Thymus (tissue), 14 donors: ENCODE measurements at places on chromosomes 2 and 18. TPM values are rescaled to one million over a fixed set of nuclear protein-coding genes. Genes with fewer than 3 reads are reported as not detected.

DNA sequence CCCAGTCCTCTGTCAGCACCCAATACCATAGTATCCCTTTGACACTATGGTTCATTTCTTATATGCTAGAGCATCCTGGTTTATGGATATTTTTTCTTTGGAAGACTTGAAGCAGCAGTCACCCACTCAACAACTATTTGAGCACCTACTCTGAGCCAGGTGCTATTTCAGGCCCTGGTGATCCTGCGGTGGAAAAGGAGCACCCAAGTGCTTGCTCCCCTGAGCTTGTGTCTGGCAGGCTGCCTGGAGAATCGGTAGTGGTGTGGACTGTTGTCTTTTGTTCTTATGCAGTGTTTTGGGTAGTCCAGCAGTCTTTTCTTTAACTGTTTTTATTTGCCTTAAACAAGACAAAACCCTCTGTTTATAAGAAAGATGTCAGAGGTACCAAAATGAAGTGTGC, 28.9 kb downstream of the NCK2 start:
- H3K4me3 ChIP-seq: no peak overlapping the region
- no peak for DNase-seq
- no peaks in the 10 kb centered on the region for H3K27me3 ChIP-seq

DNA sequence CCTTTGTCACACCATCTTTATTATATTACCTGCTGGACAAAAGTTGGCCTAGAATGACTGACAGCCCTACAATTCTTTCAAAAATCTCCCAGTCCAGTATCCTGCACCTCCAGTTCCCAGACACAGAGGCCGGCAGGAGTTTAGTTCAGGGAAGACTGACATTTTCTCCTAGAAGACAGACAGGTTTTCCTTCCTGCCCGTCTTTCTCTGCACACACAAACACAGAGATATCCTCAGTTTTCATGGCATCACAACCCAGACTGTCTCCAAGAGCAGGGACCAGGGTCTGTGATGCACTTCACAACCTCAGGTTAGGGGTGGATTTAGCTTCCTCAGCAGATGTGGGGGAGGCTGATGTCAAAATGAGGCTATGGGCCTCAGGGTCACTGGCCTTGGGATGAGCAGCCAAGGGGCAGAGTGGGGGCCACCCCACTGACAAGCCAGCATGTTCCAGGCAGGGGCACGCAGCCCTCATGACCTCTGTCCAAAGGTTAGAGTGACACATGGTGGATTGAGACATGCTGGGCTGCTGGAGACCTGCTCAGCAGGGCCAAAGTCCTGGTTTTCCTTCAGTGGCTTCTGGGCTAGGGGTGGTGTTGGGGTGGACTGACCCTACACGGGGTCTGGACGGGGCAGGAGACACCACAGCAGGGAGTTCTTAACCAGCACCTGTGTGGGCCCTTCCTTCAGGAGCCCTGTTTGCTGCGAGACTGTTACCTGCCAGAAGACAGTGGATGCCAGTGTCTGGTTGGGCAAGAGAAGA, 70.5 kb downstream of the SFXN5 start:
- H3K27ac ChIP-seq: no peak overlapping the region
- H3K36me3 ChIP-seq: no peaks in the 10 kb centered on the region
- no peaks in the 10 kb centered on the region for H3K4me1 ChIP-seq
- H3K4me3 ChIP-seq: no peak overlapping the region
- DNase-seq: no peak

DNA sequence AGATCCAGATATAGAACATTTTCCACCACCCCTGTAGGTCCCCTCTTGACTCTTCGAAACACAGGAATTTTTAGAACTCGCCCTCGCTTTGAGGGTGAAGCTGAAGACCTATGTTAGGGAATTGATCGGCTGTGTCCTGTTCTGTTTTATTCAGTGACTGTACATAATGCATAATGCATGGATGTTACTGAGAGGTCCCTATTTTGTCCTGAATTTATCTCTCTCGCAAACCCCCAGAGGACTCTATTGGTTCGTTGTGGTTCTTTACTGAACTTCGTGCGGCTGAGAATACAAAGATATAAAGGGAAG, 431 bp upstream of the EIF5B start:
- H3K4me1 ChIP-seq: peaks cover 4% of the 10 kb centered on the region
- DNase-seq: no peak
- no peaks in the 10 kb centered on the region for H3K27me3 ChIP-seq
- H3K36me3 ChIP-seq: peaks cover 18% of the 10 kb centered on the region
- peak overlapping the region; percentile 85 for H3K4me3 ChIP-seq

DNA sequence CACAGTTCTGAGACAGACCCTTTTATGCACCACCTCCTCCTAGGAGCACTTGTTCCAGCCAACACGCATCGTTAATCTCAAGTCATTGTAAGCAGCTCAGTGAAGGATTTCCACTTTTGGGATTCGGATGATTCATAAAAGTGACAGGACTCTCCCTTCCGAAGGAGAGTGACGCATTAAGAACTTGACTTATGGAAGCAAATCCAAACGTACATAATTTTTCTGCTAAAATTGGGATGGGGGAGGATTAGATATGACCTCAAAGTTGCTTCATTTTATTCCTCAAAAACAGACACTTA, 165.7 kb downstream of the TWIST2 start:
- no peaks in the 10 kb centered on the region for H3K36me3 ChIP-seq
- H3K4me3 ChIP-seq: no peak overlapping the region
- DNase-seq: no peak
- no peak overlapping the region for H3K27ac ChIP-seq

Gene UGT1A10
- 0.09 TPM for total RNA-seq

DNA sequence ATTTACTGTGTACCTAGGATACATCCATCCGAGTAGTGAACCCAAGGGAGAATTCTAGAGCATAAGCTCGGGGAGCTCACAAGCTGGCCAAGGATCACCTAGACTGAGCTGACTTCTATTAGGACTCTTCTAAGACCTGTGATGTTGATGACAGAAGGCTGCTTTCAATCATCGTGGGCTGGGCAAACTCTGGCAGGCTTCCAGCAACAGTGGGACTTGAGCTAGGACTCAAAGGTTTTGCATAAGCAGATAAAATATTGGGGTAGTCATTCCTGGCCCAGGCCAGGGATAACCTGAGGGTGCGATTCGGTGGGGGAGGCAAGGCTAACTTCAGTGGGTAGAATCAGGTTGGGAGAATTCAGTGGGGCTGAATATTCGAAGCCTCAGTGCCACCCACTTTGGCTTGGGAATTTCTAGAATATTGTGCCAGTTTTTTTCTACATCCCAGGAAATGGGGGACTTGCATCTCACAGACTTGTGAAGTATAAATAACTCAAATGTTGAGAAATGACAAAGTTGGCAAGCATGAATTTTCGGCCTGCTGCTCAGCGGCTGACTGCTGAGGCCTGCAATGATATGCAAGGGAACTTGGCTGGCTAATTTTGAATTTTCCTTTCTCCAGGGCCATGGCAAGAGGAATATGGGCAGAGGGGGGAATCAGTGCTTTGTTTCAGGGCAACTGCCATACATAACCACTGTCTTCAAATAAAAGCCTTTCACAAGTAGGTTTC, 274.3 kb downstream of the PRKCE start:
- no peaks in the 10 kb centered on the region for H3K36me3 ChIP-seq
- no peak overlapping the region for H3K27ac ChIP-seq
- H3K27me3 ChIP-seq: no peaks in the 10 kb centered on the region
- no peak for DNase-seq

DNA sequence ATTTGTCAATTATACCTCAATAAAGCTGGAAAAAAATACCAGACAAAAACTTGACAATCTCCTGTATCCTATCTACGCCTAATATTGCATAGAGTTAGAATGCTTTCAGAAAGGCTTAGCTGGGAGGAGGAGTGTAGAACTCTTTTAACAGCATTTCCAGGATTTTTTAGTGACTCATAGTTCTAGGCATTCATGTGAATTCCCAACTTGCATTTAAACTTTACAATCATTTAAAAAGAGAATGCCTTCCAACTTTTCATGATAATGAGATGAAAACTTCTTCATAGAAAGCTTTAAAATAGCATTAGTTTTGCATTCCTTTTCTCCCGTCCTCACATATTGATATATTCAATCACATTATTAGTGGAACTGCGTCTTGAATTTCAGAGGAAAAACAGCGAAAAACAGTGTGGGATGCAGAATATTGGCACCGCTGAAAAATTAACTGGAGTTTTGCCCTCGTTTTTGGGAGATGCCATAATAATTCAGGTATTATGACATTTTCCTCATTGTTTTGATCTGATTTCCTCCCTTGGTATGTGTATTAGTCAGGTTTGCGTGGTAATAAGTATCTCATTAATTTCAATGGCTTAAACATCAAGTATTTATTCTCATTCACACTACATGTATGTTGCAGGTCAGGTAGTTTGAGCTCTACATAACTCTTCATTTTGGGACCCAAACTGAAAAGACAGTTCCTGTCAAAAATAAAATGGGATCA, 293.2 kb upstream of the FIGN start:
- no peak for DNase-seq
- H3K4me3 ChIP-seq: no peak overlapping the region
- no peak overlapping the region for H3K27ac ChIP-seq
- H3K27me3 ChIP-seq: no peaks in the 10 kb centered on the region
- H3K36me3 ChIP-seq: no peaks in the 10 kb centered on the region

DNA sequence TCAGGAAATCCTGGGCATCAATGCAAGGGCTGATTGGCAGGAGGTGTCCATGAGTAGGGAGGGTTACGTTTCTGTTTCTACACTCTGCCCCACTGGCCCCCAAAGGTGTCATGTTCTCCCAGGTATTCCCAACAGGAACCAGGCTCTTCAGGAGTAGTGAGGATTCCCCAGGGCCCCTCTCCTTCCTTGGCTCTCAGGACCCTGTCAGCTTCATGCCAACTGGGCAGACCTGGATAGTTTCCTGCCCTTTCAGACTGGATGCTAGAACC, 480.6 kb upstream of the HS6ST1 start:
- H3K4me1 ChIP-seq: no peaks in the 10 kb centered on the region
- no peak overlapping the region for H3K4me3 ChIP-seq
- H3K36me3 ChIP-seq: no peaks in the 10 kb centered on the region
- no peak for DNase-seq
- no peak overlapping the region for H3K27ac ChIP-seq

DNA sequence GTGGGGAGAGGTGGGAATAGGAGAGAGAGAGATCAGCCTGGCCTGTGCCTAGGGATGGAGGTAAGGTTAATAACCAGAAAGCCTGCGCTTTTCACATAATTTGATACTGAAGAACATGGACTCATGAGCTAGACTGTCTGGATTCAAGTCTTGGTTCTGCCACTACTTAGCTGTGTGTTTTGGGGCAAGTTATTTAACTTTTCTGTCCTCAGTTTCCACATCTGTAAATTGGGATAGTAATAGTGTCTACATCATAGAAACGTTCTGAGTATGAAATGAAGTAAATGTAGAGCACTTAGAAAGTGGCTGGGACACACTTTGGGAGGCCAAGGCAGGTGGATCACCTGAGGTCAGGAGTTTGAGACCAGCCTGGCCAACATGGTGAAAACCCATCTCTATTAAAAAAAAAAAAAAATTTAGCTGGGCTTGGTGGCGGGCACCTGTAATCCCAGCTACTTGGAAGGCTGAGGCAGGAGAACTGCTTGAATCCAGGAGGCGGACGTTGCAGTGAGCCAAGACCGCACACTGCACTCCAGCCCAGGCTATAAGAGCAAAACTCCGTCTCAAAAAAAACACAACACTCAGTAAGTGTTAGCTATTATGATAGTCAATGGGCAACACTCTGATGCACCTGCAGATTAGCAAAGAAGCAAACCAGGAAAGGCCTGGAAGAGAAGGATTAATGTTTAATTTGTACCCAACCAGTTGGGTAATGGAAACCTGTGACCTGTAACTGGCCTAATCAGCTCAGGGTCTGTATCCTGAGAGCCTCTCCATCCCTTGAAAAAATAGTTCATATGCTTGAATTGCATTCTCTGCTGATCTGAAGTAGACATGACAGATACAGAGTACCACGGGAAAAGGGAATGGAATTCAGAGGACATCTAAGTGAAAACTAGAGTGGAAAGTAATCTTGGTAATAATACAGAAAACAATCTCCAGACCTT, 6.8 kb downstream of the GALM start:
- H3K27ac ChIP-seq: no peak overlapping the region
- H3K4me3 ChIP-seq: no peak overlapping the region
- peaks cover 4% of the 10 kb centered on the region for H3K4me1 ChIP-seq
- no peaks in the 10 kb centered on the region for H3K27me3 ChIP-seq
- no peak for DNase-seq

Gene CDH7
- total RNA-seq: 2.5 TPM

Gene GBX2
- not detected for total RNA-seq

- no peak overlapping the region for H3K4me3 ChIP-seq
- no peaks in the 10 kb centered on the region for H3K36me3 ChIP-seq
- no peak overlapping the region for H3K27ac ChIP-seq
- H3K27me3 ChIP-seq: no peaks in the 10 kb centered on the region
- H3K4me1 ChIP-seq: no peaks in the 10 kb centered on the region
- no peak for DNase-seq
Observed at GRCh38 chr18:68454511-68455228, 260.2 kb downstream of the TMX3 start.

DNA sequence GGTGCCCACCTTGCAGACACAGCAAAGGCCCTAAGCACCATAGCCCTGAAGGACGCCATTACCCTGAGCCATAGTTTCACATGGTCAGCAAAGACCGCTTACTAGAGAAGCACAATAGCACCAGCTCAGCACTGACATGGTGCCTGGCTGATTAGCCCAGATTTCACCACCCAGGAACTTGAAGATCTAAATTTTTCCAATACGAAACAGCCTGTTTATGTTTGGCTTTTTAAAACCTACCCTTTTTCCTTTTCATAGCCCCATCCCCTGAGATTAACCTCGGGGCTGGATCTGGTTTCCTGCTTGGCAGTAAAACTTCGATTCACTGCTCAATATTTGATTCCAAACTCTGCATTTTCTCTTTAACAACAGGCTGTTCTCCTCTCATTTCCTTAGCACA, 158.5 kb upstream of the PID1 start:
- H3K4me3 ChIP-seq: no peak overlapping the region
- no peak overlapping the region for H3K27ac ChIP-seq
- DNase-seq: no peak
- no peaks in the 10 kb centered on the region for H3K27me3 ChIP-seq
- H3K4me1 ChIP-seq: no peaks in the 10 kb centered on the region

Gene YES1
- 19.0 TPM for total RNA-seq

DNA sequence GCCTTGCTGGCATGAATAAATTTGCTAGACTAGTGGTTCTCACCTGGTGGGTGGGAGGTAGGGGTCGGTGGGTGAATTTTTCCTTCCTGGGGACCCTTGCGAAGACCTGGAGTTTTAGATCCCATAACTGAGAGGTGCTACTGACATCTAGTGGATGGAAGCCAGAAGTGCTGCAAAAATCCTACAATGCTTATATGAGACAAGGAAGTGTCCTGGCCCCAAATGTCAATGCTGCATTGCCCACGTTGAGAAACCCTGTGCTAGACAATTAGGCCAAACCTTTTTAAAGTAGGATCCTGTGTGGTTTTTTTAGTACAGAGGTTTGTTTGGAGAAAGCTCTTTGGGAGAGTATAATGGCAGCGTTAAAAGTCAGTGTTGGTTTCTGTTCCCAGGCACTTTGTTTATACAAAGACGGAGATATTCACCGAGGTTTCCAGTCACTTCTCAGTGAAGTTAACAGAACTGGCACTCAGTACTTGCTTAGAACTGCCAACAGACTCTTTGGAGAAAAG, 9.6 kb downstream of the SERPINB8 start:
- no peaks in the 10 kb centered on the region for H3K27me3 ChIP-seq
- H3K4me1 ChIP-seq: no peaks in the 10 kb centered on the region
- peak; percentile 8 for DNase-seq
- no peak overlapping the region for H3K4me3 ChIP-seq
